CD4-positive, alpha-beta T cell treated with Interleukin-10 for 1 hour (primary cell): ENCODE measurements at places on chromosomes 3 and 15.

DNA sequence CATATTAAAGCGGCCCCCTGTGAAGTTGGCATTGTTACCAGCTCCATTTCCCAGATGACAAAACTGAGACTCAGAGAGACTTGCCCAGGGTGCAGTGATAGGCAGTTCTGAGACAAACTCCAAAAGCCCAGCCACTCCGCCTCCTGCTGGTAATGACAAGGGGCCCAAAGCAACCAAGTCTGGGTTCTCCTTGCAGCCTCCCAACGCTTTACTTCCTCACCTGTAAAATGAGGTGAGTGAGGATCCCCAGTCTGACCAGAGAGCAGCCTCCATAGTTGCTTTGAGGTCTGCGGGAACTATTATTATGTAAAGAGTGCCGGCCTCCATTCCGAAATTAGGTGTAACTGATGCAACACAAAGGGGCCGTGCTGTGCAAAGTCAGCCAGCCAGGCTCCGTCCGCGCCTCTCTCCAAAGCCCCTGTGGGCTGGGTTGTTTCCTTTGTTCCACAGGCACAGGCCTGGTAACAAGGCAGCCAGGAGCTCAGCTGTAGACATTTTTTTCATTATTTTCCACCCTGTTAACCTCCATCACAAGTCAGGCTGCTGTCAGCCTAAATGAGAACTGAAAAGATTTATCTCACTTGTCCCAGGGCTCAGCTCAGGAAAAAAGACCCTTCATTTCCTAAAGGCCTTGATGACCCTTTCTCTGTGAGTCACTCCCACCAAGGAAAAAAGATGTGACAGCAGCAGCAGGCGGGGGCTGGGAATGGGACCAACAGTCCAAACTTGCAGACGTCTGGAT is 139.1 kb upstream of the RAD18 start:
- DNase-seq: no peak

DNA sequence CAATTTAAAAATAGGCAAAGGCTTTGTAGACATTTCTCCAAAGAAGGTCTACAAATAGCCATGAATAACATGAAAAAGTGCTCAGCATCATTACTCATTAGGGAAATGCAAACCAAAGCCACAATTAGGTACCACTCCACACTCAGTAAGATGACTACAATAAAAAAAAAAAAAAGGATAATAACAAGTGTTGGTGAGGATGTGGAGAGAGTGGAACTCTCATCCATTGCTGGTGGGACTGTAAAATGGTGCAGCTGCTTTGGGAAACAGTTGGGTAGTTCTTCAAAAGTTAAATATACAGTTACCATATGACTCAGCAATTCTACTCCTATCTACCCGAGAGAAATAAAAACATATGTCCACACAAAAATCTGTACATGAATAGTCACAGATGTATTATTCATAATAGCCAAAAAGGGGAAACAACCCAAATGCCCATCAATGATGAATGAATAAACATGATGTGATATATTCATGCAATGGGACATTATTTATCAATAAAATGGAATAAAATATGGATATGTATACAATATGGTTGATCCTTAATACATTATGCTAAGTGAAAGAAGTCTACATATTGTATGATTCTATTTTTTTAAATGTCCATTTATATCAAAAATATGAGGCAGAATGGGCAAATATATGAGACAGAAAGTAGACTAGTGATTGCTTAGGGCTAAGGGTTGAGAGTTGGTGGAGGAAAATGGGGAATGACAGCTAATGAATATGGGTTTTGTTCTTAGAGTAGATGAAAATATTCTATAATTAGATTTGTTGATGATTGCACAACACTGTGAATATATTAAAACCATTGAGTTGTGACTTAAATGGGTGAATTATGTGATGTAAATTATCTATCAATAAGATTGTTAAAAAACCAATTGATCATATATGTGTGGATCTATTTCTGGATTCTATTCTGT is 66.1 kb upstream of the SMAD3 start:
- DNase-seq: no peak

- no peak for DNase-seq
Measured at GRCh38 chr15:35936284-35936683, 390.3 kb upstream of the DPH6 start.

DNA sequence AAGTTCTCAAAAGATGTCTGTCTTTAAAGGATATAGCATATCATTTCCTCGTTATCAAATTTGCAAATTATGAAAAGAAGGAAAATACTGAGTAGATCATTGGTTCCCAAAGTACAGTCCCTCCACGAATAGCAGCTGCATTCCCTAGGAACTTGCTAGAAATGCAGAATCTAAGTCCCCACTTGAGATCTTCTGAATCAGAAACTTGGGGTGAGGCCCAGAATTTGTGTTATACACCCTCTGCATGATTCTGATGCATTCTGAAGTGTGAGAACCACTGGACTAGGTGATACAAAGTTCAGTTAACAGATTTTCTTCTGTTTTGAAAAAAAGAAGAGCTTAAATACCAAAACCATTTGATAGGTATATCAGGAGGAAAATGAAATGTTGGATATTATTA is 77.1 kb downstream of the SLC25A26 start:
- DNase-seq: peak; percentile 41

DNA sequence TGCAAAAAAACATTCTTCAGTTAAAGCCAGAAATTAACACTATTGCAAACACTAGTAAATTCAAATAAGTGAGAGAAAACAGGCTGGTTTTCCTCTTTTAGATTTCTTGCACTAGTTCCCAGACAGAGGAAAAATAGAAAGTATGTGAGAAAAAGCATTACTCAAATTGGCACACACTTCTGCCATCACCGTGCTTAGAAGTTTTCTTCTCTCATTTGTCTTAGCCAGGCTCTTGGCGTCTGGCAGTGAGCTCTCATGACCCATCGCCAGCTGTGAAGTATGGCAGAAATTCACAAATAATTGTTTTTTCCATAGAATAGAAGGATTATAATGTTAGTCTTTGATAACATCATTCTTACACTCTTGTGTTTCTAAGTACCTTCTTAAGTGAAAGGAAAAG is 515.9 kb downstream of the GBE1 start:
- no peak for DNase-seq

DNA sequence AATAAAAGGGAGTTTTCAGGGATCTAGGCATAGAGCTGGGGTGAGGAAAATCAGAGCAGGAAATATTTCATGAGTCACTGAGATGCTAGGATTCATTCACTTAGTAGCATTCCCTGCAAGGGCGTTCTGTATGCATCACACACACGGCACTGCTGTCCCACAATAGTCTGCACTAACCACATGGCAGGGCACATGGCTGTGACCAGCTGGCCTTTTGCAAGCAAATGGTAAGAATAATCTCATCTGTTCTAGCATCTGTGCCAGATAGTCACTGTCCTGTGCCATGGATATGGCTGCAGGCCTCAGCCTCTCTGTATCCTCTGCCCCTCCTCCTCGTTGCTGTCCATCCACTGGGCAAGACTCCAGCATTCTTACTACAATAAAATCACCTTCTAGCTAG is 37.8 kb downstream of the BOC start:
- DNase-seq: no peak

DNA sequence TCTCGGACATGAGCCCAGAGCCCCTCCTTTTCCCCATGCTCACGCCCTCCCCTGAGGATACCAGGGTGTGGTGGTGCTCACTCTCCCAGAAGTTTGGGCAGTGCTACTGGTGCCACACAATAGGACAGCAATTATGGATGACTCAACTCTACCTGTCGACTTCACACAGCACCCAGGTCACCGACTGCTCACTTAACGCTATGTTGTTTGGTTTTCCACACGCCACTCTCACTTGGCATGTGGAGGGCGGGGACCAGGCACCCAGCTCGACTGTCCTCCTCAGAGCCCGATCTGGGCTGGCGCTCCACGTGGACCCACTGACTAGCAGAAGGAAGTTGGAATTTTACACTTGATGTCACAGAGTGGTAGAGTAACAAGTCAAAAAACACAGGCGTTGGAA is 30.9 kb downstream of the STIMATE start:
- no peak for DNase-seq

GRCh38 chr3:83873550-83873949 is 1085.2 kb upstream of the CADM2 start:
- DNase-seq: no peak

DNA sequence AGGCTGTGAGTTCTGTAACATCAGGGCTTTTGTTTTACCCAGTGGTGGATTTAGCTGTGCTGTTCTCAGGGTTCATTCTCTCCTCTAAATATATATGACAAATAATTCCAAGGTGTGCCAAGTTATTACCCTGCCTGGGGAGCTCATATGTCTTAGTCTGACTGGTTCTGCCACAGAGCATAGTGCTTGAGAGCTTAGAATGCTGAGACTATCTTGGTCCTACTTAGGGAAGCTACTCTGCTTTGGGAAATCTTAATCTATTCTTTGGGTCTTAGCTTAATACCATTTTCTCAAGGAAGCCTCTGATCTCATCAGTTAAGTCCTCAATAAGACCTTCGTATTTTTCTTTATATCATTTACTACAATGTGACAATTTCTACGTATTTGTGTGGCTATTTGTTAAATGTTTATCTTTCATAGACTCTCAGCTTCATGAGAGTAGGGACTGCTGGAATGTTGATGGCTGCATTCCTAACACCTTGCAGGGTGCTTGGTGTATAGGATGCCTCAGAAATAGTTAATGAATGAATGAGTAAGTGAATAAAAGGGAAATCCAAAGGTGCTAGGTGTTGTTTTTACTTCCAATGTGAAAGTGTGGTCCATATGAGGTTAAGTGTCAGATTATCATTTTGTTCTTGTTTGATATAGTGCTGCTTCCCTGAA is 1.8 kb downstream of the OTOL1 start:
- no peak for DNase-seq

GRCh38 chr15:73017987-73018386 is 34.3 kb upstream of the NEO1 start:
- DNase-seq: no peak

DNA sequence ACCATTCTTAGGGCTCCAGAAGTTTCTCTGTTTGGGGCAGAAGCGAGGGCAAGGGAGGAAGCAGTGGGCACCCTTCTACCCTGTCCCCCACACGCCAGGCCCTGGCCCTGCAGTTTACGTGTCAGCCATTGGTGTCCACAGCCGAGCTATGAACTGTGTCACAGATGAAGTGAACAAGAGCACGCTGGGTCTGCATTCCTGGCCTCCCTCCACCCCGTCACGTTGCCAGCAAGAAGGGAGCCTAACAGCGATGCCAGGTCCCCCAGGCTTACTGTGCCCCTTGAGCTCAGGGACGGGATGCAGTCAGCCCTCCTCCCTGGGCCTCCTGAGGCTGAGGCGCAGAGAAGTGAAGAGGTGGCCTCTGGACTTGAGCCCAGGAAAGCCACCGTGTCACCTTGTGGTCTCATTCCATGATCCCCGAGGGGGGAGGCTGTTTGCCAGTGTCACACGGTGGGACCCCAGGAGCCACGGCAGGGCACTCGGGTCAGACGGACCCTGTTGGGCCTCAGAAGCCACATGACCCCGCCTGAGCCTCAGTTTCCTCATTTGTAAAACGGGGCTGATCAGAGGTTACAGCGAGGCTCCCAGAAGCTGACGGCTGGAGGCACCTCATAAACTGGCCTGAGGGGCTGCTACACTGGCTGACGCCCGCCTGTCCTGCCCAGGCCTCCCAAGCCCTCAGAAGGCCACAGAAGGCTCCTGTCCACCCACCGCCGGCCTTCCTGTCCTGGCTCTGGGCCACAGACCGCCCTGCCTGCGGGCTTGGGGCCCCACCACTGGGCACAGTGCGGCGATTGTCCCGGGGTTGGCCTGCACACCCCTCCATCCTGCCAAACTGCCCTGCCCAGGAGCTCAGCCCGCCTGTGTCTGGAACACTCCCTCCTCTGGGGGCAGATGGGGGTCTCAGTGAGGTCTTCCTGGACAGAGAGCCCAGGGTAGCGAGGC is 18.6 kb downstream of the IQSEC1 start:
- DNase-seq: no peak

- no peak for DNase-seq
Measured at GRCh38 chr3:184635126-184635525, 73.5 kb downstream of the EPHB3 start.

GRCh38 chr3:120765830-120766493 is 23.4 kb downstream of the GTF2E1 start:
- DNase-seq: no peak

DNA sequence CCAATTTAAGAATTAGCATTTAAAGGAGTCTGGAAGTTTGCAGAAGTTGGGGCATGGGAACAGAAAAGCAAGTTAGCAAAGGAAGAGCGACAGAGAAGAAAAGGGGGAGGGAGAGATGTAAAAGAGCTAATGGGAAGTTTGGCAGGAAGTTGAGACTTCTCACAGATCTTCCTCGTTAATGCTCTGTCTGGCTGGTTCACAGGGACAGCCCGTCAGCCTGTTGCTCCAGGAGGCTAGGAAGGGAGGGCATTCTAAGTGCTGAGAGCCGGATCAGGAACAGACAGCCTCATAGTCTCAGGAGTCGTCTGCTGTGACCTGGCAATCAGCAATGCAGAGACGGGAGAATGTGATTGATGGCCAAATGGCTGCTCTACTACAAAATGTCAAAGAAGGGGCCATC is 150.3 kb downstream of the AGBL1 start:
- no peak for DNase-seq

GRCh38 chr3:157408499-157409149 is 28.0 kb upstream of the PTX3 start:
- no peak for DNase-seq

GRCh38 chr3:88150371-88150770 is 612 bp downstream of the C3orf38 start:
- peak; percentile 42 for DNase-seq

DNA sequence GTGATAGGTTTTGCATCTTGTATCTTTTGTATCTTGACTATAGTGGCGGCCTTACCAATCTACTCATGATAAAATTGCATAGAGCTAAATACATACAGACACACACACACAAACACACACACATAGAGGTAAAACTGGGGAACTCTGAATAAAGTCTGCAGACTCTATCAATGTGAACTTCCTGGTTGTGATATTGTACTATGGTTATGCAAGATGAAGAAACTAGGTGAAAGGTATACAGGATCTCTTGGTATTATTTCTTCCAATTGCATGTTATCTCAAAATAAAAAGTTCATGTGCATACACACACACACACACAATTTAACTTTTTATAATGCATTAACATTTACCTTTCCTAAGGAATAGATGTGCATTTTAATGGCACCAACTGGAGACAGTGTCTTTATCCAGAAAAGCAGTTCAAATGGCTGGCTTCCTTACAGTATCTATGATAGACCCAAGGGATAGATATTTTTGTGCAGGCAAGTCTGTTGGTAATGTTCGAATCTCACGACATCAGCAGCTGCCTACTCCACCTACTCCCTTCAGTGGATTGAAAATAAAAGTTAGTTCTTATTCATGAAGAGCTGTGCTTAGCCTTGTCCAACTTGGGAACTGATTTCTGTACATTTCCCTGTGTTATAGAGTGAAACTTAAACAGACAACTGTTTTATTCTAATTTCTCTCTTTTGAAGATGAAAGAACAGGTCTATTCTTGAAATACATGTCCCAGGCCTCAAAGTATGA is 46.9 kb upstream of the SPRED1 start:
- no peak for DNase-seq

- no peak for DNase-seq
Measured at GRCh38 chr15:67039384-67040075, 25.9 kb upstream of the SMAD3 start.

GRCh38 chr15:85379403-85380131 is 836 bp upstream of the AKAP13 start:
- DNase-seq: peak; percentile 72
